Stimulated activated CD8-positive, alpha-beta memory T cell treated with anti-CD3 and anti-CD28 coated beads, Interleukin-7, amount 100 ng/mL, for 4 hours (primary cell): ENCODE measurements at places on chromosomes 7 and 10.

GRCh38 chr7:29565224-29565630 lies 1.6 kb downstream of the PRR15 start:
- DNase-seq = no peak

GRCh38 chr7:146206270-146206669 lies 89.7 kb downstream of the CNTNAP2 start:
- no peak for DNase-seq

GRCh38 chr7:83155407-83155806 lies 7.3 kb downstream of the PCLO start:
- no peak for DNase-seq

DNA sequence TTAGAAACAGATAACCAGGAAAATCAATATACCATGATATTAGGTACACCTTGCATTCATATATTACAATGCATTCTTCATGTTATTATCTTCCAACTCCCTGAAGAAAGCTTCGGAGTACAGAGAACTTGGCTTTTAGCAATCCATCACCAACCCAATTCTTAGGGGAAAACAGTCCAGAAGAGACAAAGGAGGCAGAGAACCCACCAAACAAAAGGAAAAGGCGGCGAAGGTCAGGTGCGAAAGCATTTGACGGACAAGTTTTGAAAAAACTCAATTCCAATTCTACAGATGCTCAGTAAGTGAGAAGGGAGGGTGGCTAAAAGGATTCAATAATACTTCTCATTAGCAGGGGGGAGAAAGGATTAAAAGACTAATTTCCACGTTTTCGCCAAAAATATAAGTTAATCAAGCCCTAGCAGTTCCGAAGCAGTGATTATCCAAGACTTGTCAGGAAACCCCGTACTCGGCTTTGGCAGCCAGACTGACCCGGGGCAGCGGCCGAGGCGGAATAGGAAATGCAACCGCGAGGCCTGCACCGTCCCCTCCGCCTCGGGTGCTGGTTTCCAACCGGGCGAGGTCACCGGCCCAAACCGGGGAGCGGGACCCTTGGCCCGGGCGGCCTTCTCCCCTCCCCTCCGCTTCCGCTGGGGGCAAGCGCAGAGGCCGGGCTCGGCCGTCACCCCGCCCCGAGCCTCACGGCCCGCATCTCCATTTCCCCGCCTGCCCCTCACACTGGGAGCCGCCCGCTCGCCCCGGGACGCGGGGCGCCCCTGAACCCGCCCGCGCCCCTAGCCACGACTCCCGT lies 747 bp downstream of the GDI2 start:
- DNase-seq = no peak

GRCh38 chr10:17989908-17990767 lies 38.4 kb downstream of the SLC39A12 start:
- no peak for DNase-seq

DNA sequence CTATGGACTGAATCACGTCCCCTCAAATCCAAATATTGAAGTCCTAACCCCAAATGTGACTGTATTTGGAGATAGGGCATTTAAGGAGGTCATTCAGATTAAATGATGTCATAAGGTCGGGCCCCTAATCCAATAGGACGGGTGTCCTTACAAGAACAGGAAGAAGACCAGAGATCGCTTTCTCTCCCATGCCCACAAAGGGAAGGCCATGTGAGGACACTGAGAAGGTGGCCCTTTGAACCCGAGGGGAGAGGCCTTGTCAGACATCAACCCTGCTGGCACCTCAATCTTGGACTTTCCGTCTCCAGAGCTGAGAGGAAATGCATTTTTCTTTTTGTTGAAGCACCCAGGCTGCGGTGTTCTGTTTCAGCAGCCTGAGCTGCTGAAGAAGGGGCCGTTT lies 72.3 kb upstream of the KLF6 start:
- DNase-seq = no peak

DNA sequence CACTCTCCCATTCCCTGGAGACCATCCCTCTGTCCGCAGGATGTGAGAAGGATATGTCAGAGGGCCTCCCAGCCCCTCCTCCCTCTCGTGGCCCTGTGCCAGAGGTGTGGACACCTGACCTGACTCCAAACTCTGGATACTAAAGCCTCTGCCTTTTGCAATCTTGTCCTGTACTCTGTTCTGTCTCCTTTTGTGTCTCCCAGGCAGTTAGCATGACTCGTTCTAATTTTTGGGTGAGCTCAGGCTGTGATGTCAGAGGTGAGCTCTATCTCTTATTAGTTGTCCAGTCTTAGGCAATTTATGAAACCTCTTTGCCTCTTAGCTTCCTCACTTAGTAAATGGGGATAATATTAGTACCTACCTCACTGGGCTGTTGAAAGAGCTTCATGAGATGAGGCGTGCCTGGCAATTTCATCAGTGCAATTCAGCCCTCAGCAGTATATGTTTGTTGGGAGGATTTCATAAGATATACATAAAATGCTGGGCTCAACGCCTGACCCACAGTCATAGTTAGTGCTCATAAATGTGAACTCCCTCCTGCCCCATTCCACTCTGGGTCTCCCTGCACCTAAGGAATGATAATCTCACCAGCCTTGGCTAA lies 10.9 kb downstream of the MARVELD1 start:
- DNase-seq = no peak

- no peak for DNase-seq
Measured at GRCh38 chr10:113097036-113097435, 147.0 kb downstream of the TCF7L2 start.

- no peak for DNase-seq
Measured at GRCh38 chr10:126525326-126525725, 137.0 kb upstream of the ADAM12 start.

DNA sequence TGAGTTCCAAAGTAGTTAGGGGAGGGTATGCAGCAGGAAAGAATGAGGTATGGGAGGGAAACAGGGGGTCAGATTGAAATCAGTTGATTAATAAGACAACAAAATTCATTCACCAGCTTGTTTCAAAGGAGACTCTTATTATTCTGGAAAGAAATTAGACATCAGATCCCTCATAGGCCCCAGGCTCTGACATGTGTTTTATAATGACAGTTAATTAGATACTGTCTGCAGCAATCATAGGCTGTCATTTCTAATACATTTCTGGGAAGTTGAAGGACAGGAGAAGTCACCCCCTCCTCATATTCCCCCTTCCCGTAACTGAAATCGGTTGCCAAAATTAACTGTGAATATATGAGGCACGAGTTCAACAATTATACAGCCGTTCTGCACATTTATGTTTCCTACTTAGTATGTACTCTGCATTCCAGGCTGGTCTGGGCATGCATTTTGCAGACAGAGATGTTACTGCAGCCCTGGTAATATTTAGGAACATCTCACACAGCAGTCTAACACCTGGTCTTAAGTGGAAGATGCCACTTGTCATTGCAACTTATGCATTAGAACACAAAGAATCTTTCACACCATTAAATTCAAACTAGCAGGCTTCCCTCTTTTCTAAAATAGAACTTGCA lies 355.2 kb upstream of the LRGUK start:
- DNase-seq = no peak

DNA sequence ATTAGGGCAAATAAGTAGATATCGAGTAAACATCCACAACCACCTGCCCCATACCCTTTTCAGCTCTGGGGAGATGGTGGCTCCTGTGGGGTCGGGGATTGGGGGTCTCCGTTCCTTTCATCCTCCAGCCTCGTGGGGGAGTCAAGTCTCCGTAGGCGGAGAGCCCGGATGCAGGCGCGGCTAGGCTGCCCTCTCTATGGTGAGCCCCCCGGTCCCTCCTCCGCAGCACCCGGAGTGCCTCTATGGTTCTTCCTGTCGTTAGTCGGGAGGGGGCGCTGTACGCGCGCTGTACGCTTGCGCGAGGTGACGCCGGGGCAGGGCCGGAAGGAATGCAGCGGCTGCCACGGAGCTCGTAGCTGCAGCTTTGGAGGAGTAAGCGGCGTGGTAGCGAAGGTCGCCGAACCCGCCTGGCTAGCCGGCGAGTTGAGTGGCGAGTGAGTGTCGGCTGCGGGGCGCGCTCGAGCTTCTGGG lies 14.8 kb upstream of the MMD2 start:
- DNase-seq = peak; percentile 85

GRCh38 chr10:23912884-23913404 lies 296.0 kb upstream of the KIAA1217 start:
- DNase-seq = no peak

GRCh38 chr7:145737617-145738016 lies 379.0 kb upstream of the CNTNAP2 start:
- no peak for DNase-seq

DNA sequence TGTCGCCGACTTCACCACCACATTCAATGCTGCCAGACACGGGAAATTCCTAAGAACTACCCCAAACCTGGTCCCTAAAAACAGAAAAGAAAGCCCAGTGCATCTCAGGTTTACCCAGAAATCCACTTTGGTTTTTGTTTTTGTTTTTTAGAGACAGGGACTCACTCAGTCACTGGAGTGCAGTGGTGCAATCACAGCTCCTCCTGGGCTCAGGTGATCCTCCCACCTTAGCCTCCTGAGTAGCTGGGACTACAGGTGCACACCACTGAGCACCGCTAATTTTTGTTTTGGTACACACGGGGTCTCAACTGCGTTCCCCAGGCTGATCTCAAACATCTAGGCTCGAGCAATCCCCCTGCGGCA lies 22.8 kb downstream of the MAD1L1 start:
- DNase-seq = no peak

DNA sequence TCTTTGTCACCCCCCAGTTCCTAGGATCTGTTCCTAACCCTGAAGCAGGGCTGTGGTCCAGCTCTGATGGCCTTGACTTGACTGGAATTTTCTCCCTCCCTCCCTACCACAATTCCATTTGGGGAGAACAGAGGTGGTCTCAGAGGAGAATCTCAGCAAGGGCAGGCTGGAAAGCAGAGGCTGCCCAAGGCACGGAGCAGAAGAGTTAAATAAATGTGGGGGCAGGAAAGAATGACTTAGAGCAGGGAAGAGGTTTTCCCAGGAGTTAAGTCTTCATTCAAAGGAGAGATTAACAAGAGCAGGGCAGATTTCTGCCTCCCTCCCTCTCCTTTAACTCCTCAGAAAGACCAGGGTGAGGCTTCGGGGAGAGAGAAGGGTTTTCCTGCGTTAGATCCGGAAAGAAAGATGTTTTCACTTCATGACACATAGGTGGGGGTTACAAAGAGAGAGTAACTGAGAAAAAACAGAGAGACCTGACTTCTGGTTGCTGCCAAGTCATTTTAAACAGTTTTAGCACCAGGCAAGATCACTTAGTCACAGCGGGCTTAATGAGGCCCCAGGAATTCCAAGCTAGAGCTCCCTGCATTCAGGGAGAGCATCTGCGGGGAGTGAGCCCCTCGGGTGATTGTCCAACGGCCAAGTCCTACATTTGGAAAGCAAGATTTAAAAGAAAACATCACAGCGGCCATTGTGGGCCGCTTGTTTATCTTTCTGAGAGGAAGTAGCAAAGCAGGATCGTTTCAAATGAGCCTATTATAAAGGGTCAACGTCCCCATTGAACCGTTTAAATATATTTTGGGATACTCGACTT lies 78.7 kb downstream of the ARHGAP22 start:
- DNase-seq = no peak

DNA sequence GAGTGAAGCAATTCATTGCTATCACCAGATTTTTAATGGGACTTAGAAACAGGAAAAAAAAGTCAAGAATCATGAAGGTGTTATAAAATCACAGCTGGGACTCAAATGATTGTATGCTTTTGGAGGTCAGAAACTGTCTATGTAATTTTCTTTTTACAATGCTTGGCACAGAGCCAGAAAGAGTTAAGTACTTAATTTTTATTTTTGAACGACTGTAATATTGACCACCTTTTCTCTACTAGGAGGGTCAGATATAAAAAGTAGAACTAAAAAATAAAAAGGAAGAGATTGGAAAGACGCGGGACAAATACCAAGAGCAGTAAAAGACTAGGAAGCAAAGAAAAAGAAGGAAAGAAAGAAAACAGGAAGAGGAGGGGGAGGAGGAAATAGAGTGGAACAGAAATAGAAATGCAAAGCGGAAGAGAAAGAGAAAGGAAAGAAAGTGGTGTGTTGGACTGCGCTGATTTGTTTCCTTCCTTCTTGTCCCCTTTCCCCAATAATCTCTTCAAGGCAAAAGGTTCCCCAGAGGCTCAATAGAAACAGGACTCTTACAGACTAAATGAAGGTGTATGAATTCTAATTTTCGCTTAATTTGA lies 23.2 kb upstream of the C1GALT1 start:
- DNase-seq = no peak

DNA sequence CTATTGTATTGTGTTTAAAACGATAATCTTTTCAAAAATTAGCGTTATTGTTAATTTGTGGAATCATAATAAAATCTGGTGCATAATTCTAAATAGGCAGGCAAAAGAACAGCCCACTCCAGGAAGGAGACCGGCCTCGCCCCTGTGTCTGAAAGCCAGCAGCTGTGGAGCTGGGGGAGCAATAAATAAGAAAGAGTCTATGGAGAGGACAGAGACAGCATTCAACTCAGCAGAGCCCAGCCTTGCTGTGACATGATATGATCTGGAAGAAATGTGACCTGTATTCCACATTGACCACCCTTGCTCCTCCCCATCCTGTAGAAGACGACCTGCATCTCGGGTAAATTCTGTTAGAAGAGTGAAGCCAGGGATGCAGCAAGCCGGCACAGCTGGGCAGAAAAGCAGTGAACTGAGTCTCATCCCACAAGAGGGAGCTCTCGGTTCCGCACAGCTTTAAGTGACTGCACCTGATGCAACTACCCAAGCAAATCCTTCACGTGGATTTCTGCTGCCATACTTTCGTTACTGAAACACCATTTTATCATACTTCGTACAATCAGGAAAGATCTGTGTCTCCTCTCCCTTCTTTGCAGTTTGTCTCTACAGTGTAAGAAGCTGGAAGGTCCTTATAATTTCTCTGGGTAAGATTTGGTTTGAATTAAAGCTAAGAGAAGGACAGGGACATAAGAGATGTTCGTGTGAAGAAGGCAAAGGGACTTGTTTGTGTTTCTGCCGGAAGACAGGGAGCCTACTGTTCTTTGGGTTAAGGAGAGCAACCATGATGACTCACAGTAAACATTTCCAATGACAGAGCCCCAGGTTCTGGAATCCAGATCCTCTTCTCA lies 427.1 kb downstream of the GPAM start:
- DNase-seq = no peak

GRCh38 chr7:47537716-47538675 lies 43.9 kb downstream of the TNS3 start:
- no peak for DNase-seq

DNA sequence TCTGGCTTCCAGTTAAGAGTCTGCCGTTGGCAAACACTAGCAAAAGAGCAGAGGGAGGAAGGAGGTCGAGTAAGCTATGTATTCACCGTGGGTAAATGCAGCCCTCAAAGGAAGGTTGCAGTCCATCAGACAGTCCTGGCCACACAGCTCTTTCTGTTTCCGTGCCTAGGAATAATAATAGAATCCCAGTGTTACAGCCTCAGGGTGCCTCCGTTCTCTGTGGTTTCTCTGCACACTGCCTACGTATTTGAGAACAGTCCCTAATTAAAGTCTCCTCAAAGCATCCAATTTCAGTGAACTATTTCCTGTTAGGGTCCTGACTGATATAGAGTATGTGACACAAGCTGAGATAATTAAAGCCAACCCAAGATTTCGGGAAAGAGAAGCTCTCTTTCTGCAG lies 176.7 kb downstream of the GPAM start:
- DNase-seq = no peak
